ENCODE measurements at places on chromosomes 7 and 10. TPM values are rescaled to one million over a fixed set of nuclear protein-coding genes. Genes with fewer than 3 reads are reported as not detected.

FGFBP3 gene
- 0.36 TPM for total RNA-seq

XRCC2 gene
- 1.2 TPM for total RNA-seq

SLC16A9 gene
- total RNA-seq = 2.5 TPM

METTL2B gene
- 29.3 TPM for total RNA-seq

MMP21 gene
- total RNA-seq = not detected

TAS2R41 gene
- total RNA-seq = not detected

SYPL1 gene
- 90.4 TPM for total RNA-seq

ANKRD2 gene
- 1.1 TPM for total RNA-seq

OR2A1 gene
- total RNA-seq = 0.07 TPM

ARPC1B gene
- total RNA-seq = 812 TPM

GNAT3 gene
- total RNA-seq = not detected

MCM10 gene
- total RNA-seq = 2.0 TPM

CHN2 gene
- not detected for total RNA-seq

ZNF37A gene
- 15.5 TPM for total RNA-seq

ANXA8L1 gene
- not detected for total RNA-seq

TMEM273 gene
- 0.13 TPM for total RNA-seq

LRIT1 gene
- total RNA-seq = not detected
